ENCODE measurements at places on chromosomes 5 and 9.

DNA sequence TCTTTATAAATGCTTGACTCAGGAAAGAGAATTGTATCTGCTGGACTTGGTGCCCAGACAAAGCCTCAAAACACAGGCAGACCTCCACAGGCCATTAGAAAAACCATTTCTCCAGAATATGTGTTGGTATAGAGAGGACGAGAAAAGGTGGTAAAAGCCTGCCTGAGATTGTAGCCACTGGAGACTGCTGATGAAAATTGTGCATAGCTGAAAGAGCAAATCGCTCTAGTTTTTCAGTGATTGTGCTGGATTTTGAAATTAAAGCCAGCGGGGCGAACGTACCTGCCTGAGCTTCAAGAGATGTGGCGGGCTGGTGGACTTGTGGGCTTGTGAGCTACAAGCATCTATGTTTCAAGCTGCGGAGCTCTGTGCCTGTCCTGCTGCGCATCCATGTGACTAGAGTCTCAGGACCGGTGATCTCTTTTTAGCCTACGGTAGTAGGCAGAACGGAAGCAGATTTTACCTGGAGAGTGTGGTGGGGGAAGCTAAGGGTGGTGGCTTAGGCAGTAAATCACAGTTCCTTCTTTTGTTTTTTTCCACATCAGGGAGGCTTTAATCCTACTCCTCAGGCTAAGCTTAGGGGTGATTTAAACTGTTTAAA is 193.6 kb downstream of the SREK1 start:
- DNase-seq = no peak

GRCh38 chr5:160287378-160288051 is 24.8 kb downstream of the CCNJL start:
- peak; percentile 78 for DNase-seq

DNA sequence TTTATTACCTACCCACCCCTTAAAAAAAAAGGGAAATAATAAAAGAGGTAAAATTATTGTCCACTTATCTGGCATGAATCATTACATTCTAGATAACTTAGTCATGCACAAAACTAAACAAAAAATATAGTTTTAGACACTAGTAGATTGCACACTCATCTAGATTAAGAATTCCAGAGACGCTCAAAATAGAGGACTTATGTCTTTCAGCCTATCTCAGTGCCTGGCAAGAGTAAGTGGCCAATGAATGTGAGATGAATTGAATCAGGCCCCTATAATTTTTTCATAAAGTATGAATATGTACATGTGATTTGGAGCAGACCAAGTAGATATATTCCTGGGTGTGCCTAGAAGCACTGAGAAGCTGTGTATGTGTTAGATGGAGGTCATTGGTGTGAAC is 2.0 kb upstream of the RXFP3 start:
- DNase-seq = no peak

DNA sequence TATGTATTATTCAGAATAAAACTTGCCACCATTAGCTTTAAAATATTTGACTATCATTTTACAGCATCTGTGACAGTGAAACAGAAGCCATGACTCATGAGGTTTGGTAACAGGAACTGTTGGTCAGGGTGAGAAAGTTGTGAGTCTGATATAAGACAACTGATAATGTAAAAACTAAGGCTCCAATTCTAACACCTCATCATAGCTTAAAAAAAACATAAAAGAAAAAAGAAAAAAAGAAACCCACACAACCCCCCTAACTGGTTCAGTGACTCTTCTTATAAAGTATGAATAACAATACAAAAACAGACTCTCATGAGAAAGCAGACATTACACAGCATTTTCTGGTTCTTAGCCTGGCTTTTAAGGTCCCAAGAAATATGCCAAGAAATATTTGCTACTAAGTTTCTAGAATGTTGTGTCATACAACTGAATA is 85.8 kb downstream of the MRPS27 start:
- no peak for DNase-seq

DNA sequence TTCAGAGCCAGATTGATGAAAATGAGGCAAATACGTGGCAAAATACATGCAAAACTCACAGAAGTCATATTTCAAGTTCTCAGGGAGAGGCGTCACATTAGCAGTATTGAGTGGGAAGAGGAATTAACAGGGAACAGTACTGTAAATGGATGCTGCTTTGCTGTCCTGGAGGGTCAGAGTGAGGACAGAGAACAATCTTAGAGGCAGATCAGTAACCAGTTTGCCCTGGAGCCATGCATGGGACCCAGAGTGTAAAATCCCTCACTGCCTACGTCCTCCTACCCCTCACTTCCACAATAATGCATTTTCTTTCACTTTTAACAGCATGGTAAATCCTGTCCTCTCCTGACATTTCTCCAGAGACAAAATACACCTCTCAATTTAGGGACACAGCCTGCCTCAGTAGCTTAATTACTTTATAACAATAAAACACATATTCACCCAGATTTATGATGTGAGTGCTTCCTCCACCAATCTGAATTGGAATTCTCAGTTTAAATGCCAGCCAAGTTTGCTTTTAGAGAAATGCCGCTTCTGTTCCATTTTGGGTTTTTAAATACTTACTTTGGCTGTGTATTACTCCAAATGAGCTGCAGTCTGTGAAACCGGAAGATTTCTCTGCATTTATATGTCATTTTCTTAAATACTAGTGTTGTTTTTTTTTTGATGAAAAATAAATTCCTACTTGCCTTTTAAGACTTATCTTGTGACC is 70.0 kb downstream of the LMNB1 start:
- no peak for DNase-seq

DNA sequence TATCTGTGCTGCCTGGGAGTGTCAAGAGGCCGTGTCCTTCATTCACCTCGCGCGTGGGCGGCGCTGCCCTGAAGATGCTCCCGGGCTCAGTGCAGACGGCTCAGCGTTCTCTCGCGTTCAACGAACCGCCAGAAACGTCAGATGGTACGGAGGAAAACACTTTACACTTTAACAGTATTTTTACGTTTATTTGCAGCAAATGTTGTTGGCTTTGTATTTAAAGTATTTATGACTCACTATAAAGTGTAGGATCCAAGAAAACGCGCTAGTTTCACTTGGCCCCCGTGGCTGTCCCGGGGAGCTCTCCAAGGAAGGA is 544 bp upstream of the ERCC6L2 start:
- peak; percentile 39 for DNase-seq

DNA sequence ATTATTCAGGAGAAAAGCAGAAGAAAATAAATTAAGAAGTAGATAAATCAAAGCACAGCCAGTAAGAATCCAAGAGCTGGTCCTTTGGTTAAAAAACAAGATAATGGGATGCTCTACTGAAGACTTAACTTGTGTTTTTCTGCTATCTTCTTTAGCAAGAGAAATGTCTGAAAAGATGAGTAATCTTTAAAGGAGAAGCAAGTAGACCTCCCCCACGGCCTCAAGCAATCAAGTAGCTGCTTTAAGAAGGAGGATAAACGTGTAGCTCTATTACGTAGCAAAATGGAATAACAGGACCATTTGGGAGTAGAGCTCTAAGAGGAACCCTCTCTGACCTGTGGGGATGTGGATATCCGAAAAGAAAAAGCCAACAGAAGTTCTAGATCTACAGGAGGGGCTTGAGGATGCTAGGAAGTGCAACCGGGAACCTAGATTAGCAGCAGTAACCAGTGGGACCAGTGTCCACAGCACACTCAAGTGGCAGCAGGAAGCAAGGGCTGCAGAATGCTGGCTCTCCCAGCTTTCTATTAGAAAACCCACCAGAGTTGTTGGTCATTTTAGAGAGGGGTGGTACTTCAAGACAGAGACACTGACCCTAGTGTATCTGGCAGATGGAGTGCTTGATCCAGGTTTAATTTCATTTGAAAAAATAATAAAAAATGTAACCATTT is 185.4 kb downstream of the GABBR2 start:
- no peak for DNase-seq

GRCh38 chr9:38114905-38115304 is 45.9 kb upstream of the SHB start:
- no peak for DNase-seq

DNA sequence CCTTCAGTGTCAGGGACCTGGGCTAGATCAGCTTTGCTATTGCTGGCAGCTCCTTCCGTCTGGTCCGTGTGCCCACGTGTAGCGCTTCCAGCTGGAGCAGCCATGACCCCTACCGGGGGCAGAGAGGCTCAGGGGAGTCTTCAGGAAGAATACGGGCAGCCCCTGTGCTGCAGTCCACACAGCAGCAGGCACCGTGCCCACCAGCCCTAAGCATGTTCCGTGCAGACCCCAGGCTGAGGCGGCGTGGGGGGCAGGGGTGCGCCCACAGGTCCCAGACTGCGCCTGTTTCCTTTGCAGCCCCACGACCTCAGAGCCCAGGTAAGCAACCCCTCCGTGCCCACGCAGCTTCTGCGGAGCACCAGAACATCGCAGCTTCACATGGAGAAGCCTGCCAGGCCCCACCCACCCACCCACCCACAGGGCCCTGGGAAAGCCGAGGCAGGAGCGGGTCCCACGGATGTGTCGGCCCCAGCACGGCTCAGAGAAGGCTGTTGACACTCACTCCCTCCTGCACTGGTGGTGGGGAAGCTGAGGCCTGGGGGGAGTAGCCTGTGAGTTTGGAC is 83.1 kb downstream of the KCNT1 start:
- DNase-seq = no peak

DNA sequence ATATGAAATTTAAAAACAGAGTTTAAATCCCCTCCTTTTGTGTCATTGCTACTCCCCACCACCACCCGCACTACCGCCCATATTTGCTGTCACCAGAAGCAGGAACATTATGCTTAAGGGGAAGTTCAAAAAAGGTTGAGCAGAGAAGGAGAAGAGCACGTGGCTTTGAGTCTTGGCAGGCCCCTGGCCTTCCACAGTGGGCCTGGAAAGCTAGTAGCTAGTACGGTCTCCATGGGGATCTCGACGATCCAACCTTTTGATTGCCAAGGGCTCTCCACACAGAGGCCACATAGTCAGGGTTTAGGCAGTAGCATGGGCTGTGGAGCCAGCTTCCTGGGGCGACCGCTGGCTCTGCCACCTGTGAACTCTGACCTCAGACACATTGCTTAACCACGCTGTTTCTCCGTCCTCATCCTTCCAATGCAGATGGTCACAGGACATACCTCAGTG is 90.1 kb downstream of the GOLPH3 start:
- no peak for DNase-seq

GRCh38 chr5:126508962-126509279 is 85.7 kb downstream of the GRAMD2B start:
- DNase-seq = no peak

DNA sequence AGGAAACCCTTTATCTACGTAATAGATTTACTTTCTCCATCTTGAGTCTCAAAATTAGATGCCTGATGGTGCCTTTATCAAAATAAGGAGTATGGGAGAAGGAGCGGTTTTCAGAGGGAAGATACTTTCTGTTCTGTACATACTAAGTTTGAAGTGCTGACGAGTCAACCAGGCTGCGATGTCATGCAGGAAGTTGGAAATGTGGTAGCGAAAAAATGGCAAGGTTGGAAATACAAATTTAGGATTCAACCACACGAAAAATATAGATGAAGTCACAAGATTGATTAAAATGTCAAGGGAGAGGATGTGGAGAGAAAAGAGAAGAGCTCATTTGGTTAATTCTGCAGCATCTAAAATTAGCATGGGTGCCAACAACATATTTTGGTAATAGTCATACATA is 129.5 kb downstream of the FOXD1 start:
- no peak for DNase-seq

DNA sequence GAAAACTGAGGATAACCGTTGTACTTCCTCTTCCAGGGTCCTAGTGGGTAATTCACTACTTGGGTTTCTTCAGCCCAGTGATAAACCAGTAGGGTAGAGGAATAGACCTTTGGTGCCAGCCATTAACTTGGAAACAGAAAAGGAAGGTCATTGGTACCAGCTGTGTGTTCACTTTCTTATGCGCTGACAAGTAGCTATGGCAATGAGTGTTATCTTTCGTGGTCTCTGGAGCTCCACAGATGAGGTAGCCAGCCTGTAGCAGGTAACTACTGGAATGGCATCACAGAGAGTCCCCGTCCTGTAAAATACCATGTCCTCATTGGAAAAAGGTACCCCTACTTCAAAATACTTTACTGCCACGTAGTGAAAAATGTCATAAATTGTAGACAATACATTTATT is 2.3 kb downstream of the UHRF2 start:
- DNase-seq = no peak

DNA sequence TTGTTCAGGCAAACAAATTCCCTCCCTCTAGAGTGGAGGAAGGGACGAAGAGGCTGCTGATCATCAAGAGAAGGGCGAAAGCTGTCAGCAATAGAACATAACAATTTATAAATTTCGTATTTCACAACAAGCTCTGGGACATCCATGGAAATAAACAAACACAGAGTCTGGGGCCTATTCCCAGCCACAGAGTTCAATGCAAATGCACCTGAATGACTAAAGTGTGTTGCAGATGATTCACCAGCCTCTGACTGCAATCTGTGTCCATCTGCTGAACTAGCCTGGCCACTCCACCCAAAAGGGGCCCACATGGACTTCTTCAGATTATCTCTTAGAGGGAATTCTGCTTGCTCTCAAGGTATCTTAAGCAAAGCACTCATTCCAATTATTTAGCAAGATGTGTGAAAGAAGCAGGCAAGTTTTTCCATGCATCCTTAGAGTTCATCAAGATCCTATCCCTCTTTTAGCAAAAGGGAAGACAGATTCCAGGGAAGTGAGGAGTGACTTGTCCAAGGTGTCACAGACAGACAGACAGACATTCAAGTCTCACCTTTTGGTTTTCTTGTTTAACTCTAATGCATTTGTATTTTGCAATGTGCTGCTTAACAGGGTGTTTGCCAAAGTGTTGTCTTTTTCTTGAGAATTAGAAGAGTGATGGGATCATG is 307.8 kb upstream of the PAPPA start:
- no peak for DNase-seq

DNA sequence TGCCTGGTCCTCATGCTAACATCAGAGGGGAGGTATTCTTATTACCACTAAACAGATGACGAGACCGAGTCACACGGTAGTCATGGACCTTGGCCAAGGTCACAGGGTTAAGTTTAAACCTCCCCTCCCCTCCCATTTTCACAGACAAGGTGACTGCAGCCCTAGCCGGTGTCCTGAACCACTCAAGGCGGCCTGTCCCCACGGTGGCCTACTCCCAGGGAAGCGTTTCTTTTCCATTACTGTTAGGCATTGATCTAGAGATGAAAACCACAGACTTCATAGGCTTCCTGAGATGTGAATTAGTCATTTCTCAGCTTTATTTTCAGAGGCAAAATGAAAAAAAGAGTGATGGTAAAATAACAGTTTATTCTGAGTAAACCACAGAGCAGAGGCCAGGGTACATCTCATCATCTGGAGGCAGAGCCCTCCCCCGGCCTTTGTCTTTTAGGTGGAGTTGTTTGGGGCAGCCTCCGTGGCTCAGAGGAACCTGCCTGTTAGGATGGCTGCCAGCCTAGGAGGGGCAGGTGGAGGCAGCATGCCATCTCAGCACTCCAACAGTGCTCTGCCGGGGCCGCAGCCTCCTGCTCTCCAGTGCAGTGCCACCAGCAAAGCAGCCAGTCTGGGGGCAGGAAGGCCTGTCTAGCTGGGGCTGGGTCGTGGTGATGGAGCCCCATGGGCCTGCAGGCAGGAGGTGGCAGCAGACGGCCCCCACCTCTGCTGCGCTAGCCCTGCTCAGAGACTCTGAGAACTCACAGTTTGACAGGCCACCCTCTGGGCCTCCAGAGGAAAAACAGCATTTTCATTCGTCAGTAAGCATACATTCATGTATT is 71.2 kb downstream of the RAPGEF1 start:
- DNase-seq = peak; percentile 39

Measured in glutamatergic neuron (in vitro differentiated cells).